ENCODE measurements at places on chromosomes 4 and X. TPM values are rescaled to one million over a fixed set of nuclear protein-coding genes. Genes with fewer than 3 reads are reported as not detected.

- peak; percentile 86 for DNase-seq
These were observed 2.7 kb downstream of the GEMIN8 start for GRCh38 chrX:14027036-14027435.

DNA sequence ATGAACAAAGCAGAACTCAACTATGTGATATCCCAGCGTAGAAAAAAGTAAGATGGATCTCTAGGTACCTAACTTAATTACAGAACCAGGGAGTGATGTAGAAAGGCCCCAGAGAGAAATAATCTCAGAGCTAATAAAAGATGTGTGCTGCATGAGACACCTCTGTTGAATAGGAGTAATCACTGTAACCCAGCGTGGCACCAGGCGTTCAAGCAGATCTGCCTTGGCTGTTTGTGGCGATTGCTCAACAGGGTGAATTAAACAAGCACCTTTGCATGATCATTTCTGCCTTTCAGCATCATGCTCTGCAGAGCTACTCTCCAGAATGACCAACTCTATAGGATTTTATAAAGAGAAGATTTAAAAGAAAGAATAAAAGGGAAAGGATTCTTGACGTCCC is 81.7 kb upstream of the KCNIP4 start:
- peak; percentile 61 for DNase-seq

GRCh38 chr4:143668930-143669552 is 31.4 kb downstream of the FREM3 start:
- DNase-seq: no peak

GRCh38 chrX:107560980-107561379 is 67.3 kb upstream of the PRPS1 start:
- DNase-seq: no peak

GRCh38 chrX:119693996-119694451 is 1.1 kb upstream of the SEPTIN6 start:
- no peak for DNase-seq

DNA sequence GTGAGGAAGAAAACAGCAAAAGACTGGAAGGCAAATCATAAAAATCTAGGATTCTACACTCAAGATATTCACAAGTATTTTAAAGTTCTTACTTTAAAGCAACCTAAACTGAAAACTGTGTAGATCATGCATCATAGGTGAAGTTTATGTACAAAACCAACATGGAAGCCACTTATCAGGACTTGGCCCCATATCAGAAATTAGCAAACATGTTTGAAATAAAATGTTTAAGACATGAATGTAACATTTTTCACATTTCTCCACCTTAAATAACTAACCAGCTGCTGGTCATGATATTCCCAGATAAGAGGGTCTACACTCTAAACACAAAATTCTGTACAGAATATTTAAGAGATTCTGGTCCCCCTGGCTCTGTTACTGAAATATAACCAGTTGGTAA is 38.5 kb downstream of the APBB2 start:
- no peak for DNase-seq

GRCh38 chr4:52846502-52846901 is 15.6 kb upstream of the RASL11B start:
- DNase-seq: no peak

GRCh38 chrX:129549124-129549523 is 9.1 kb downstream of the OCRL start:
- no peak for DNase-seq

DNA sequence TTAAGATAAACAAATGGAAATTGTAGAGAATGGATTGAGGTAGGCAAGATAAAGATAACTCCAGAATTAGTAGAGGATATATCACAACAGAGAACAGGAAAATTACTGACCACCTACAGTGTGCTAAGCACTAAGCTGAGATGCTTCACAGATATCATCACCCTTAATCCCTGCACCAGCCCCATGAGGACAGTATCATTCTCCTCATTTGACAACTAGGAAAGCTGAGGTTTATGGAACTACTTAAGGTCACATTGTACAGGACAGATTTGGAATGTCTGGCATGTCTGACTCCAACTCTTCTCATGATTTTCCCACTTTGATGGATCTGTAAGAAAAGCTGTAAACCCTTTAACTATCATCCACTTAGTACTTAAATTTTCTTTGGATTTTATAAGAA is 95.5 kb downstream of the CASK start:
- no peak for DNase-seq

DNA sequence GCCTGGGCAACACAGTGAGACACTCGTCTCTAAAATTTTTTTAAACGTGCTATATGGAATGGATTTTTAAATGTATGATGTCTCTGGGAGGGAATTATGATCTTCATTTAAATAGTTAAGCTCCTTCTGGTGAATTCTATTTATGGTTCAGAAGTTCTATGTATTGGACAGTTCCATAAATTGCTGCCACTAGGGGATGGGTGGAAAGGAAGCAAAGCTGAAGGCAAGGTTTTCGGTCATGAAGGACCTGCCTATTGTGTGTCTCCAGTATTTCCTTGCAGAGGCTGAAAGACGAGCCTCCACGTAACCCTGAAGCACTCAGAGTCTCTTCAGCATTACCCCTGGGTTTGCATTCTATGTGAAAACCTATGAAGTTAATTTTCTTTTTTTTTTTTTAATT is 451.5 kb upstream of the FAT1 start:
- no peak for DNase-seq

- no peak for DNase-seq
These were observed 197.1 kb upstream of the MAGEB18 start for GRCh38 chrX:25941087-25941486.

GRCh38 chrX:155314260-155314659 is 20.2 kb downstream of the CLIC2 start:
- no peak for DNase-seq

GRCh38 chr4:18234108-18234507 is 212.6 kb upstream of the LCORL start:
- DNase-seq: no peak

DNA sequence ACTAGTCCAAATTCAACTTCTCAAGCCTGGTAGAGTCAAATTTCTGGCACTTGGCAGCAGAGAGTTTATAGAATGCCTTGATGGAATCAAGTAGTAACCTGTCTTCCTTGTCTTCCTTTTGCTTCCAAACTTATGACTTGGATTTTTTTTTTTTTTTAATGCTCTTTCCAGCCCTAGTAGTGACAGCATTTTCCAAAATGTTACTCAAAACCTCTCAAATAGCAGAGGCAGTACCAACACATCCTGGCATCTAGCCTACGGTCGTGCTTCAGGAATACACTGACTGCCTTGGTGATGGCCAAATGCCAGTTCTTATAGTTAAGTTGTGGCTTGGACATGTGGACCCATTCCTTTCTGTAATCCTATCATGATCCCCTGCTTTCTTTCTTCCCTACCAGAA is 46.0 kb downstream of the GALNT7 start:
- DNase-seq: peak; percentile 48

DNA sequence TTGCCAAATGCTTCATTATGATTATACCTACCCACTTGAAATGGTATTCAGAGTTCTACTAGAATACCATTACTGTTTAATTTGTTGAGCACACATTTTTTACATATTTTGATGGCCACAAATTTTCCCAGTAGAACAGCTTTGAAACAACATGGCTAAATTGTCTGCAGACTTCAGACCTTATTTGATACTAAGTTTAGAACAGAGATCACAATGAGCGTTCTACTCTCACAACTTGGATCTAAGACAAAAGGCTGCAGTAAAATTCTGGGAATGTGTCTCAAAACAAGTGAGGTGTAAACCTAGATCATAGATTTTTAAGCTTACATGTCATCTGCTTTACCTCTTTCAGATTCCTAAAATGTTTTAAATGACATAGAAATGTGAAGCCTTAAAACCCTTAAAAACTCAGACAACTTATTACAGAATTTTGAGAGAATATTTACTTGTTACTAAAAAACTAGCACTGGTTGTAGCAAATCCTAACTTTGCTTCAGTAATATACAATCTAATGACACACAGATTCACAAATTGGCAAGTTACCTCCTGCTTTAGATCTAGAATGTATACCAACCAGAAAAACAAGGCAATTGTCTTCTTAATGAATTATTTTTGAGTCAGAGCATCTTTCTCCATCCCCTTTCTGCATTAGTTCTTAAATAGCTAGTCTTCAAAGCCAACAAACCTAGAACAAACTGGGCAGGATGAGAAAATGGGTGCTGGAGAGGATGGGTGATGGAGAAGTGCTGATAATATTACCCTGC is 243.3 kb downstream of the SLC7A11 start:
- DNase-seq: no peak

- DNase-seq: no peak
These were observed 3.2 kb upstream of the CDKN2AIP start for GRCh38 chr4:183441276-183441675.

DNA sequence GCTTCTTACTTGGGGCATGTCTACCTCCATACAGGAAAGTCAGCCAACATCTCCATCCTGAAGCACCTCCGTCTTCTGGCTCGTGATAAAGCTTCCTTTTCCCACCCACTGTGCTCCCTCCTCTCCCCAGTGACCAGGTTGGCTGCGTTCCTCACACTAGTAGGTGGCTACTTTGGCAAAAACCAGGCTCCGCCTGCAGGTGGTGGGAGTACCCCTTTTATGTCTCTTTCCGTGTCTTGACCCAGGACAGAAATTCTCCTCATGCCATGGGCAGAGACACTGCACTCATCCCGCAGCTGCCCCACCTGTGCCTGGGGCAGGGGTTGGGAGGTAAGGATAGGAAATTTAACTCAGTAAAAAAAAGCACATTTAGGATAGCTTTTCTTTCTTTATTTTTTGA is 50.9 kb downstream of the ENPP6 start:
- no peak for DNase-seq

GRCh38 chr4:28386776-28387175 is 1526.1 kb downstream of the STIM2 start:
- DNase-seq: no peak

DNA sequence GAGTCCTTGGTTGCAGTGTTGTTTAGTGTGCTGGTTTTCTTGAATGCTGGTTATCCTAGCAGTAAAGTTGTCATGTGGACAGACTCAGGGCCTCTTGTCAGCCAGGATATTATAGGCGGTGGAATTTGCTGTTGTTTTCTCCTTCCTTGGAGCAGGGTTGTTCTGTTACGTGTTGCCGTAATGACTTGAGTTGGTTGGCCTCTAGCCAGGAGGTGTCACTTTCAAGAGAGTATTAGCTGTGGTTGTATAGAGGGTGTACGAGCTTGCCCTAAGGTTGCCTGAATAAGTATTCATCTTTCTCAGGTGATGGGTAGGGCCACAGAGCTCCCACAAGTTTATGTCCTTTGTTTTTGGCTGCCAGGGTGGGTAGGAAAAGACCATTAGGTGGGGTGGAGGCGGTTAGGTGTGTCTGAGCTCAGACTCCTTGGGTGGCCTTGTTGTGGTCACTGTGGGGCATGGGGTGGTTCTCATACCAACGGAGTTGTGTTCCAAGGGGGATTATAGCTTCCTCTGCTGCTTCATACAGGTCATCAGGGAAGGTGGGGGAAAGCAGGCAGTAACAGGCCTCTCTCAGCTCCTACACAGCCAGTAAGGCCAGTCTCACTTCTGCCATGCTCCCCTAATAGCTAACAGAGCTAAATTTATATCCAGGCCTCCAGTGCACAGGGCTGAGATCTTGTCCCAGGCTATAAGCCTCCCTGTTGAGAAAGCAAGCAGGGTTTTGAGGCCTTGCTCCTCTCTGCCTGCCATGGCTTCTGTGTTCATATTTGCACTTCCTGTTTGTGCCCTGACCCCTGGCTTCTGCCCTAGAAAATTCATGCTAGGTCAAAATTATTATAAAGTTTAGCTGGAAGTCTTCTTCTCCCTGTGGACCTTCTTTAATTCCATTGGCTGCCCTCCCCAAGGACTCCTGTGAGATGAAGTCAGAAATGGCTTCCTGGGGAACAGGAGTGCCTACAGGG is 594.7 kb downstream of the RAPGEF2 start:
- DNase-seq: no peak

GRCh38 chr4:169921732-169922131 is 104.5 kb downstream of the MFAP3L start:
- DNase-seq: no peak

- no peak for DNase-seq
These were observed 116.5 kb upstream of the RBPJ start for GRCh38 chr4:26204249-26204825.

DNA sequence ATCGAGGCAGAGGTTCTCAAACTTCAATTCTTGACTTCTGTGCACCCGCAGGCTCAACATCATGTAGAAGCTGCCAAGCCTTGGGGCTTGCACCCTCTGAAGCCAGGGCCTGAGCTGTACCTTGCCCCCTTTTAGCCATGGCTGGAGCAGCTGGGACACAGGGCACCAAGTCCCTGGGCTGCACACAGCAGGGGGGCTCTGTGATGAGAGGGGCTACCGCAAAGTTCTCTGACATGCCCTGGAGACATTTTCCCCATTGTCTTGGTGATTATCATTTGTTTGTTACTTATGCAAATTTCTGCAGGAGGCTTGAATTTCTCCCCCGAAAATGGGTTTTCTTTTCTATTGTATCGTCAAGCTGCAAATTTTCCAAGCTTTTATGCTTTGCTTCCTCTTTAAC is 4.9 kb upstream of the MAGEB17 start:
- DNase-seq: no peak

DNA sequence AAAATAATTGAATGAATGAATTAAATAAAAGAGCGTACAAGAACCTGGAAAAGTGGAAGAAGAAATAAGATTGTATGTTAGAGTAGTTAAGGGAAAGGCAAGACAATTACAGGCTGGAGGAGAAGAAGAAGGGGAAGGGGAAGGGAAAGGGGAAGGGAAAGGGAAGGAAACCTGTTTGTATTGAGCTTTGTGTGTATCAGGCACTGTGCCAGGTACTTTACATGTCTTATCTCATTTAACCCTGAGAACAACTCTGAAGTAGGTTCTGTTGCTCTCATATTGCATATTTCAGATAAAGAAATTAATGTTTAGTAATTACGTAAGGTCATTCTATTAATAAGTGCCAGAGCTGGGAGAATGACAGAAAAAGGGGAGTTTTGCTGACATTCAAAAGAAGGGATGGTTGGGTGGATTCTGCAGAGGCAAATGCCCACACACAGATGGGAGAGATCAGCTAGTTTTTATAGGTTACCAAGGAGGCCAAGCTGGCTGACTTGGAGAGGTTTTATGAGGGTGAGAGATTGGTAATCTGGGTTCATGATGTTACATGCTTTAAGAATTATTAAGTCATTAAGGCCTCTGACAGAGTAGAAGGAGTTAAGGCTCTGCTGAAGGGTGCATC is 92.3 kb upstream of the LCORL start:
- DNase-seq: no peak

- DNase-seq: no peak
These were observed 75.1 kb downstream of the CEP44 start for GRCh38 chr4:174358829-174359228.

DNA sequence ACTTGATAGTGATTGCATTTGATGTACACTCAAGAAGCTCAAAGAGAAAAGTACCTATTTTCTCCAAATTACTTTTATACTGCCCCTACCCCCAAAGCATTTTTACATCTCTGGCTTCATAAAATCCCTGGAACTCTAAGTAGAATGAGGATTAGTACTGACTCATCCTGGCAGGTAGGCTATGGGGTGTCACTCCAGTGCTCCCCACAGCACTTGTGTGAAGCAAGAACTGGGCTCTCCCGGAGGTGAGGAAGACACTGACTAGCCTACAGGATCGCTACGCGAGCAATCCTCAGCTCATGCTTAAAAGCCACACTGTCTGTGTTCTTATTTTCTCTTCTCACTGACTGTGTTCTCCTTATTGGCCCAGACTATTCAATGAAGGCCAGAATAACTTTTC is 90.4 kb upstream of the NDP start:
- DNase-seq: no peak

The LYAR gene
- total RNA-seq: 9.3 TPM

The MSANTD1 gene
- total RNA-seq: 7.1 TPM

The CFAP47 gene
- total RNA-seq: 1.1 TPM

The AFM gene
- total RNA-seq: not detected

The ZNF718 gene
- 17.3 TPM for total RNA-seq

The PDCL2 gene
- total RNA-seq: not detected

The IKBKG gene
- 27.4 TPM for total RNA-seq

The ARHGAP36 gene
- total RNA-seq: 0.61 TPM

The CXCL1 gene
- total RNA-seq: 0.95 TPM

The PCDH10 gene
- total RNA-seq: 82.9 TPM

All from dorsolateral prefrontal cortex (tissue), 122 donors.